Neuronal stem cell (in vitro differentiated cells): ENCODE measurements at places on chromosomes 16 and 17.
A peak's percentile ranks its signal among the peaks of the same experiment; 100 is the strongest.

- no peak for DNase-seq
Observed at GRCh38 chr16:12339686-12340085, 363.2 kb downstream of the SNX29 start.

- no peak for DNase-seq
Observed at GRCh38 chr16:14427371-14427948, 202.6 kb downstream of the PARN start.

DNA sequence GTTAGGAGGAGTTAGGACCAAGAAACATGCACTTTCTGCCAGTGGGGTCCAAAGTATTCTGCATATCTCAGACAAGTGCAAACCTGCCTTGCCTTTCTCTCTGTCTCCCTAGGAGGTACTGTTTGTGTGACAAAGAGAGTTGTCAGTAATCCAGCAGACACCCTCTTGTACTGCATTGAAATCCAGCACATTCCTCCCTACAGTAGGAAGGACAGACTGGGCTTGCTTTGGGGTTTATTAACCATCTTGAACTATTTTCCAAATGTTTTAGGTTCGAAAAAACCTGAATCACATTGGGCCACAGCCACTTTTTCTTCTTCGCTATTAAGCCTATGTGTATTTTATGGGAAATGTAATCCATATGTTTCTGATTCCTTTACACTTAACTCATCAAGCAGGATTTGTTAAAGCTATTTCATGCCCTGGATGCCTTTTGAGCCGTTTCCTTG lies 204.2 kb upstream of the KCNJ16 start:
- peak; percentile 17 for DNase-seq

GRCh38 chr16:3135126-3135715 lies 392 bp downstream of the ZNF213 start:
- no peak for DNase-seq

DNA sequence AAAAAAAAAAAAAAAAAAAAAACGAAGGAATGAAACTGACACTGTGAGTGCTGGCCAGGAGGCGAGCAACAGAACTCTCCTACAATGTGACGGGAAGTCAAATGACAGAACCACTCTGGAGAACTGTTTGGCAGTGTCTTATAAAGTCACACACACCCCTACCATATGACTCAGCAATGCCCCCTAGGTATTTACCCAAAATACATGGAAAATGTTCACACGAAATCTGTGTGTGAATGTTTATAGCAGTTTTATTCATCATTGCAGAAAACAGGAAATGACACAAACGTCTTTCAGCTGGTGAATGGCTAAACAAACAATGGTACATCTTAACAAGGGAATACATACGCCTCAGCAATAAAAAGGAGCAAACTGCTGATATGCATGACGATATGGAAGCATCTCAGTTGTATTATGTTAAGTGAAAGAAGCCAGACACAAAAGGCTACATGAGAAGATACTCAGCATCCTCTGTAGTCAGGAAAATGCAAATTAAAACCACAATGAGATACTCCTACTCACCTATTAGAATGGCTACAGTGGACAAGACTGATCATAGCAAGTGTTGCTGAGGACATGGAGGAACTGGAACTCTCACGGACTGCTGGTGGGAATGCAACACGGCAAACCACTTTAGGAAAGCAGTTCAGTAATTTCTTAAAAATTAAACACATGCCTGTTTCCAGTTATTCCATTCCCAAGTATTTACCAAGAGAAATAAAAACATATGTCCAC lies 74.7 kb downstream of the TBC1D16 start:
- DNase-seq, result no peak
